NCI-H345 (cell line): ENCODE measurements at places on chromosomes 16 and 17.

DNA sequence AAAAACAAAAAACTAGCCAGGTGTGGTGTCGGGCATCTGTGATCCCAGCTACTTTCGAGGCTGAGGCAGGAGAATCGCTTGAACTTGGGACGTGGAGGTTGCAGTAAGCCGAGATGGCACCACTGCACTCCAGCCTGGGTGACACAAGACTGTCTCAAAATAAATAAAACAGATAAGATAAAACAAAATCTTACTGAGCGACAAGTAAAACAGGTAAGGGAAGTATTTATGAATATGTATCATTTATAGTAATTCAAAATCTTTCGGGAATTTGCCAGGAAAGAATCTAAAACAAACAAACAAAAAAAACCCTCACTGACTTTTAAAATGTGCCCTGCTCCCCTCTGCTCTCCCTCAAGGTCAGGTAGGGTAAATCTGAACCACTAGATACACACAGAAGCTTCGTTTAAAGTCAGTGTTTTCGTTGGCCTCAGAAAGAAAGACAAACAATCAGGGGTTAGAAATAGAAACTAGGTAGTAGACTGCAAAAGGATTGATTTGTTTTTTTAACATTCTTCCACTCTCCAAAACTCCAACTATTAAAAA, 2.1 kb downstream of the PRPSAP1 start:
- no peak for DNase-seq

DNA sequence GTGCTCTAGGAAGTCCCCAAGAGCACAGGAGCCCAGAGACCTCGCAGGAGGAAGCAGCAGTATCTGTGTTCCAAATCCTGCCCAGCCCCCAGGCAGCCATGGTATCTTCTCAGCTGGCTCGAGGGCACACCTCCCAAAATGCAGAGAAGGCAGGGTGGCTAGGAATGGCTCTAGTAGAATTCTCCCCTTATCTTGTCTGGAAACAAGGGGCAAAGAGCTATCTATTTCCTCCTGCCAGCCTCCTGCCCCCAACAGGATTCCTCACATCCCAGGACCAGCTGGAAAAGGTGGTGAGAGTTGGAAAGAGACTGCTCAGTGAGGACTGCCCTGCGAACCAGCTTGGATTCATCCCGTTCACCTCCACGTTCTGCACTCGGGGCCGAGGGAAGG, 8.6 kb upstream of the TSPOAP1 start:
- no peak for DNase-seq

DNA sequence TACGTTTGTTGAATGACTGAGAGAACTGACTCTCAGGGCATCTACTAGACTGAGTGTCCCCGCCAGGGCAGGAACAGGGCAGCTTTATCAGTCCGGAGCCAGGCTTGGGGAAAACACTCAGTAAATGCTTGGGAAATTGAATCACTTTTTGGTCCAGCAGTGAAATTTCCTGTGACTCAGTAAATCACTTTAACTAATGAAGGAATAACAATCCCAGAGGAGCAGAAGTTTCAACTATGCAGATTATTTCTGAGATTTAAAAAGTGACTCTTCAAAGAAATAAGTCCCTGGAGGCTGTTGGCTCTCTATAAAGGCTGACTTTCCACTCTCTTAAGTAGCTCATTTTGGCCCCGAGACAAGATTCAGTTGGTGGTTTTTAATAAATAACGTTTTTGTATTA, 101.8 kb downstream of the FOXL1 start:
- DNase-seq: no peak

GRCh38 chr16:49513040-49513439, 139.4 kb downstream of the C16orf78 start:
- DNase-seq: no peak

DNA sequence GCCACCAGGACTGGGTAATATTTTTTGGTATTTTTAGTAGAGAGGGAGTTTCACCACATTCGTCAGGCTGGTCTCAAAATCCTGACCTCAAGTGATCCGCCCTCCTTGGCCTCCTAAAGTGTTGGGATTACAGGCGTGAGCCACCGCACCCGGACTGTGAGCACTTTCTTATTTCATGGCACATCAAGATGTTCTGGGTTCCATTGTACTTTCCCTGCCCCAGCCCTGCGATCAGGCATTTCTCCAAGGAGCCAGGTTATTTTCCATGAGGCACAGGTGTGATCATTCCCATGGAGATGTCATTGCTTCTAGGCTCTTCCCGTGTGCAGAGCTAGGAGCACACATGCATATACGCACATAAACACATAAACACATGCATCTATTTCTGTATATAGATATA, 2.6 kb upstream of the ANKRD40CL start:
- DNase-seq: no peak

GRCh38 chr17:72970246-72970645, 122.2 kb downstream of the SLC39A11 start:
- DNase-seq: no peak
